ENCODE measurements at places on chromosomes 3 and 15. TPM values are rescaled to one million over a fixed set of nuclear protein-coding genes. Genes with fewer than 3 reads are reported as not detected.

The PLA2G4E gene
- not detected for total RNA-seq

The KLHL40 gene
- total RNA-seq, result not detected

The CIAO2A gene
- total RNA-seq, result 67.7 TPM

The MYRIP gene
- total RNA-seq, result not detected

The SUSD5 gene
- 2.9 TPM for total RNA-seq

The P2RY1 gene
- total RNA-seq, result 1.1 TPM

The LRRC31 gene
- not detected for total RNA-seq
